ENCODE measurements at places on chromosomes 11 and 22.

DNA sequence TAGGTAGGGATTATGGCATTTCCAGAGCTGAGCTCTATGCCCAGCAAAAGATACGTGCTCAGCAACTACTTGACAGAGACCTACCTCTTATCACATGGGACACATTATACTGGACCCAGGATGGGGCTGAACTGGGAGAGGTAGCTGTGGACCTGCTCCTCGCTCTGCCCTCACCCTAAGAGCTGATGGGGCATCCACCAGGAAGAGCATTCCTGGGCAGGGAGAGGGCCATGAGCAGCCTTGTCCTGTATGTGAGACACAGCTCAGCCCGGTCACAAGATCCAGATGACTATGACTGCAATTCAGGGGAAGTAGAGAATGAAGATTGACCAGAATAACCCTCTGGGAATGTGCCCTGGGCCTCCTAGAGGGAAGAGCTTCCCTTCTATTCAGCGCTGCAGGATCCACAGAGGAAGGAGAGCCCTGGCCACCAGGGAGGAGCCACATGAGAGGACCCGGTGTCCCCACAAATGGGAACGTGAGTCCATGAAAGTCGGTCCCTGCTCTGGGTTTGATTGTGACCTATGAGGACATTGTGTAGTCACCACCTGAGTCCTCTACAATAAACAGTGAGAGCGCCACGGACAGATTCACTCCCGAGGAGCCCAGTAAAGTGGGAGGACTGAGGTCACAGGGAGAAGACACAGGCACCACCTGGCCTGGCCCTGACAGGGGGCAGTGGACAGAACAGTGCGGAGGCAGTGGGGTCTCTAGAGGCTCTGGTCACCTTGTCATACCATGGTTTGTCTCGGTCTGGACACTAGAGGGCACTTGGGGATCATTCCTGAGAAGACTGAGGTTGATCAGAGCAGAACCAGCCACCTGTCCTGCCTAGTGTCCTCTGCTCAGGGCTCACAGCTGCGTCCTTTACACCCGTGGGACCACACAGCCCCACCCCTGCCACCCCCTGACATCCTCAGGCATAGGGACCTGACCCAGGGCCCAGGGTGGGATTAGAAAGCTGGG, 99.5 kb downstream of the ZNF280B start:
- DNase-seq, result no peak

- DNase-seq, result no peak
Observed at GRCh38 chr11:40306938-40307548, 1152.4 kb downstream of the LRRC4C start.

DNA sequence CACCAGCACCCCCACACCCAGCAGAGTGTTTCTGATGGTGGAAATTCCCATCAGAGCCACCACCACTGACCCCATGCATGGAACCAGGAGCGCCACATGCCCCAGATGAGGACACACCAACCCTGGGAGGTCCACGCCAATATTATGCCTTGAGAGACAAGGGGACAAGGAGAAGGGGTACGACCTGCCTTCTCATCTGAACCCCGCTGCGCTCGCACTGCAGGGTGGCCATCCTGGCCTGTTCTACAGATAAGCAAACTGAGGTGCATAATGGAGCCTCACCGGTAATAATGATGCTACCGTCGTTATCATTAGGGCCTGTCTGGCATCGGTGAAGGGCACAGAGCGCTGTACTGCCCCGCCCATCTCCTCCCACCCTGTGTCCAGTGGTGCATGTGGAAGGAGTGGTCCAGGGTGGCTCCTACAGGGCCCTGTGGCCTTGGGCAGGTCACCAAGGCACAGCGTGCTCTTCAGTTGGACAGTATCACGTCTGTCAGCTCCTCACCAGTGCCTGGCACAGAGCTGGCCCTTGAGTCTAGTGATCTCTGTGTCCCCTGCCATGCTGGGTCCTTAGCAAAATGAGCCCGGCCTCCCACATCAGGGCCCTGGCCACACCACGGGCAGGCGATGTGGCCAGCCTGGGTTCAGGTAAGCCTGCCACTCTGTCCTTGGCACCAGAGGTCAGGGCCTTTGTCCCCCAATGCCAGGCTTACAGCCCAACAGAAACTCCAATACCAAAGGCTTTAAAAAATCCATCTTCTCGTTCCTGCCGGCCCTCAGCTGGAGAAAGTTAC, 92.2 kb downstream of the PHF21B start:
- DNase-seq, result no peak

- DNase-seq, result no peak
Observed at GRCh38 chr11:11217929-11218628, 135.0 kb downstream of the CSNK2A3 start.

DNA sequence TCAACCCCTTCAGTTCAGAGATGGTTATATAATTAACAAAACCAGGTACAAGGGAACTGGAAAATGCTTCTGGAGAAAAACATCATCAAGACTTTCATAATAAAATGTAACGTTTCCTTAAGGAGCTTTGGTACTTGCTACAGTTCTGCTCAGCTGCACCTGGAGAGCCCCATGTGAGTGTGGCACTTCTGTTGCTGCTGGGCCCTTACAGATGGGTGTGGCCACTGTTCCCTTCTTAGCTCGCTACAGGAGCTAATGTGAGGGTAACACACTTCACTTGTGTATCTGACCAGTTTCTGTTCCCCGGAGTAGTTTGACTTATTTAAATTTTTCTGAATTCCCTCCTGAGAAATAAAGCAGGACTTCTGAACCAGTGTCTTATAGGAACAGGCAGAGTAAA, 4.0 kb downstream of the POU2AF3 start:
- no peak for DNase-seq

Measured in stimulated activated CD4-positive, alpha-beta T cell treated with anti-CD3 and anti-CD28 coated beads, Interleukin-4, amount 100 ng/mL, for 4 hours (primary cell).